NCI-H526 treated with DMSO at 0.1 percent for 48 hours (cell line): ENCODE measurements at places on chromosomes 5 and 9.

- no peak for DNase-seq
Measured at GRCh38 chr5:66966439-66966838, 230.2 kb downstream of the CD180 start.

GRCh38 chr5:91059409-91059808 is 323.7 kb downstream of the ARRDC3 start:
- DNase-seq: no peak

DNA sequence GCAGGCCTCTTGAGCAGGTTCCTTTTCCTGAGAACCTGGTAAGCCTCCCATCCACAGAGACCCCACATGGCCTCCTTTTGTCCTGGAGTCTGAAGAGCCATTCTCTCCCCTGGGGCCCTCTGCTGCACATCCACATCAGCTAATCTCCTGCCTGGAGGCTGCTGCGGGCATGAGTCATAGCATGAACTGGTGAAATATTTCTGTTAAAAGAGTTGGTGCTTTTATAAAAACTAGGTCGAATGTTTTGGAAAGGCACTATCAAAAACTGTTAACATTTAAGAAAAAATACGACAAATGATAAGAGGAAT is 399.4 kb downstream of the CTNND2 start:
- no peak for DNase-seq

DNA sequence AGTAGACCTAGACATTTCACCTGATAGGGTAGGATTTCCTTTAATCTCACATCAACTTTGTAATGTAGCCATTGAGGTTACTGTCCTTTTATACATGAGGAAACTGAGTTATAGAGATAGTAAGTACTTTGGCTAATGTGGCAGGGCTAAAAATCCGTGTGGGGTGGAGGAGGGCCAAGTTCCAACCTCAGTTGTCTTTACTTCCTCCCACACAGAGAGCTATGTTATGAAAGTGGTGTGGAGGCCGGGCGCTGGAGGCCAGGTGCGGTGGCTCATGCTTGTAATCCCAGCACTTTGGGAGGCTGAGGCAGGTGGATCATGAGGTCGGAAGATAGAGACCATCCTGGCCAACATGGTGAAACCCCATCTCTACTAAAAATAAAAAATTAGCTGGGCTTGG is 173.3 kb downstream of the PALM2AKAP2 start:
- no peak for DNase-seq

DNA sequence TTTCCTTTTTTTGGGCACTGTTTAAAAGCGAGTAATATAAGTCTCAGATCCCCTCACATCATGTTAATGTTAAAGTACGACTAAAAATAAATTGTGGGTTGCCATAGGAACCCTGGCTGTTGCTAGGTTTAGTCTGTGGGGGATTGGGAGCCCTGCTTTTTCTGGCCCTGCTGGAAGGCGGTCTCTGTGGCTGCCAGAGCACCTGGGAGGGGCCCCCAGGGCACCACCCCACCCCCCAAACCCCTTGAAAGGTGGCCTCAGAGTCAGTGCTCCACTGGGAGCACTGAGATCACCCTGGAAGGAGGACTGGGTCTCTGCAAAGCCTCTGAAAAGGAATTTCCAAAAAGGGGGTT is 66.2 kb upstream of the NEURL1B start:
- DNase-seq: no peak

DNA sequence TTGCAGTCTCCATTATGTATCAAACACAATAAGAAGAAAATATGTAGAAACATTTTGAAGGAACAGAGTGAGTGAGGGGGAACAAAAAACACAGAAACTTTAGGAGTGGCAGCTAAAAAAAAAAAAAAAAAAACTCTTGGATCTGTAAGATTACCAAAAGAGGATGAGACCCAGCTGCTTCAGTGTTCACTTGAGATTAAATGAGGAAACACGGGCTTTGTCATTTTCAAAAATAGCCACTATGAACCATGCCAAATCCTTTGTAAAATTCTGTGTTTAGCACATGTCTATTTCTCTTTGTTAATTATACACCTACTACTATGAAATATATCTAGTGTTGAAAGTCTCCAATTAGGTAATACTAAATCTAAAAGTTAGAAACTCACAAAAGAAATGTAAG is 485.9 kb downstream of the EFNA5 start:
- no peak for DNase-seq

- DNase-seq: no peak
Measured at GRCh38 chr5:118857700-118858099, 130.6 kb downstream of the DTWD2 start.

- DNase-seq: no peak
Measured at GRCh38 chr9:102499468-102499867, 495.7 kb upstream of the CYLC2 start.

GRCh38 chr9:126392662-126393371 is 66.2 kb downstream of the MVB12B start:
- DNase-seq: no peak

DNA sequence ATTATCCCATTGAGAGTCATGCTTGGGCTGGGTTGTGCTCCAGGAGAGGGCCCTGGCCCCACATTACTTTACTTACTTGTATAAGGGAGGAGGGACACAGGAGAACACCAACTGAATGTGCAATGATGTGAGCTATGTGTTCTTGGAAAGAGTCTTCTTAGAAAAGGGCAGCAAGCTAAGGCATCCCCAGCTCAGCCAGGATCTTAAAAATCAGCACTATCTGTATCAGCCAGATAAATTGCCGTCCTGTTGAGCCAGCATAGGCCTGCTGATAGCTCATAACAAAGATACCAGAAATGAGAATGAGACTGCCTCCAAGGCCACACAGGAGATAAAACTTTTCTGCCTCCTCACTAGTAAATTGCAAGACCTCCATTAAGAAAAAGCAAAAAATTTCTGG is 357.5 kb downstream of the CAAP1 start:
- DNase-seq: no peak

DNA sequence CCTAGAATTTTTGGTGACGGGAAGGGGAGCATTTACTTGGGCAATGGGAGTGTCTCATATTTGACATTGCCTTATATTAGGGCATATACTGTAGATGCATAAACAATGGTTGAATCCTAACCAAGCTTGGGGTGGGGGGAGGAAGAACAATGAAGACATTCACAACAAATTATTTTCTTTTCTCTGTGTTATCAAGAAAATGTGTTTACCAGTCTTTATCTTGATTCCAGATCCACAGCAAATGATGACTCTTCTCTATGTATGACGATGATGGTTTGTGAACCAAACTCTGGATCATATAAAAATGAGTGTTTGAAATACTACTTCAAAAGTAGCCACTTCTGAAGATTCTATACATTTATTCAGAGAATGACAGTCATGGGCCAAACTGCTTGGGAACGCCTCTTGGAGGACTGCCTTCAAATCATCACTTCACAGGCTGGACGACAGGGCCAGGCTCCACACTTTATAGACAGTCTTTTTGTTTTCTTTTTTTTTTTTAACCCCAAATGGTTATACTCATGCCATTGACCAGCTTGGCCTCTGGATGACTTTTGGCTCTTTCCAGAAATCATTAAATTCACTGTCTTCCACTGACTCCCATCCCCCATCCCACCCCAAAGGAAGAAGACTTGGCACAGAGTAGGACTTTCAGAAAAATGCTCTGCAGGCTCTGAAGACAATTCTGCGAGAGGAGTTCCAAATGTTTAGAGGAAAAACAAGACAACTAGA is 123.8 kb upstream of the LIFR start:
- DNase-seq: no peak

- no peak for DNase-seq
Measured at GRCh38 chr5:61525512-61526206, 193.6 kb downstream of the ZSWIM6 start.

DNA sequence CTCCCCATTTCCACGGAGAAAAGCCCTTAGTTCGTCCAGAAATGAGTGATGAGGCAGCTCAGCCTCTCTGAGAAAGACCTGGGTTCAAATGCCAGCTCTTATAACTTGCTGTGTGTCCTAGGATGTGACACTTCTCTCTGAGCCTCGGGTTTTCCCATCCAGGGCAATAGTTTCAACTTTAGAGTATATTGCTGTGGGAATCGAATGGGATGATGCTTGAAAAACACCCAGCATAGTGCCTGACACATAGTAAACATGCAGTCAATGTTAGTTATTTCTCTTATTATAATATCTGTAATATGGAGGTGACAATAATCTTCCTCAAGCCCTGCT is 430 bp upstream of the MAPKAP1 start:
- DNase-seq: no peak

- DNase-seq: no peak
Measured at GRCh38 chr5:67149951-67150523, 46.6 kb downstream of the CD180 start.
